ENCODE measurements at places on chromosomes 12 and 14. TPM values are rescaled to one million over a fixed set of nuclear protein-coding genes. Genes with fewer than 3 reads are reported as not detected.
A peak's percentile ranks its signal among the peaks of the same experiment; 100 is the strongest.

DNA sequence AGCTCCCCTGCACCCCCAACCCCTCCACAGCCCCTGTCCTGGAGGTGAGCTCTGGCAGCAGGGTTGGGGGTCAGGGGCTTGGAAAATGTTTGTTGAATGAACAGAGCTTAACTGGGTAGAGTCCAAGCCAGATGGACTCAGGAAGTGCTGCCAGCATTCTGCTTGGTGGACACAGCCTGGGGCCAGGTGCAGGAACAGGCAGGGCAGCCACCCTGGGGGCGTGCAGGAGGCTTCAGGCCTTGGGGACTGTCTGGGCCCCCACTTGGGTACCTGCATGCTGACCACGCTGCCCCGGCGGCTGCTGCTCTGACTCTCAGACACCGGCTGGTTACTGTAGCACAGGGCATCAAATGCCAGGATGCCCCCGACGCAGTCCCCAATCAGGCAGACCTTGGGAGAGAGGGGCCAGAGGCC lies 15.7 kb downstream of the ARL6IP4 start:
- H3K36me3 ChIP-seq = no peaks in the 10 kb centered on the region
- no peak overlapping the region for H3K27ac ChIP-seq
- H3K27me3 ChIP-seq = no peaks in the 10 kb centered on the region

GRCh38 chr12:104638851-104639240 lies 182.1 kb downstream of the CHST11 start:
- H3K27me3 ChIP-seq = peaks cover 38% of the 10 kb centered on the region
- H3K4me3 ChIP-seq = no peak overlapping the region
- peaks cover 2% of the 10 kb centered on the region for H3K4me1 ChIP-seq
- H3K27ac ChIP-seq = no peak overlapping the region
- H3K36me3 ChIP-seq = no peaks in the 10 kb centered on the region

GRCh38 chr12:27769142-27769673 lies 10.8 kb upstream of the KLHL42 start:
- no peaks in the 10 kb centered on the region for H3K27me3 ChIP-seq
- H3K4me1 ChIP-seq = peaks cover 26% of the 10 kb centered on the region
- peak overlapping the region; percentile 10 for H3K27ac ChIP-seq
- H3K36me3 ChIP-seq = no peaks in the 10 kb centered on the region
- no peak overlapping the region for H3K4me3 ChIP-seq

GRCh38 chr12:68835333-68835908 lies 27.4 kb downstream of the MDM2 start:
- H3K27me3 ChIP-seq = no peaks in the 10 kb centered on the region
- H3K27ac ChIP-seq = peak overlapping the region; percentile 68
- no peak for DNase-seq
- peaks cover 35% of the 10 kb centered on the region for H3K36me3 ChIP-seq
- H3K4me3 ChIP-seq = no peak overlapping the region

DNA sequence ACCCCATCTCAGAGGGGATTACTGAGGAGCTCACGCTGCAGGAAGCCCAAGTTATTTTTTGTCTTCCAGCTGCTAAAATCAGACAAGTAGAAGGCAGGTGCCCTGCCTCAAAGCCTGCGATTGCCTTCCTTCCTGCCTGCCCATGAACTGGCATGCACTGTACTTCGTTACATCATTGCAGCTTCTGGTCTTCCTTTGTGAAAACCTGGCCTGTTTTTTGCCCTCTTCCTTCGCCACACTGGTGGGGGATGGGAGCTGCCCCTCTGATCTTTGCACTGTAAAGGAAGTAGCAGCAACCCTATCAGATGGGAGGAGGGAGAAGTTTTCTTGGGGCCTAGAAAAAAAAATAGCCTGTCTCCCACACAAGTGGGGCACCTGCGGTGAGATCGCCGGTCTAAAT lies 1098.7 kb downstream of the BCL11B start:
- H3K4me1 ChIP-seq = no peaks in the 10 kb centered on the region
- H3K36me3 ChIP-seq = no peaks in the 10 kb centered on the region
- no peak overlapping the region for H3K4me3 ChIP-seq
- H3K27me3 ChIP-seq = peaks cover 16% of the 10 kb centered on the region
- no peak overlapping the region for H3K27ac ChIP-seq

IL22 gene
- total RNA-seq = not detected

- H3K4me3 ChIP-seq = peak within 1 kb of the TSS; percentile 89
- no peak for DNase-seq
- H3K27ac ChIP-seq = peak within 1 kb of the TSS; percentile 99
- peaks cover 21% of the 10 kb centered on the region for H3K4me1 ChIP-seq
These were observed at the start of gene PALS1 for GRCh38 chr14:67241411-67242167. TSS of gene PALS1 (plus strand) at chr14:67241435. CDS start at chr14:67279171, 37,736 bp downstream.

LMO3 gene
- total RNA-seq = 0.53 TPM

- no peak for DNase-seq
- H3K27me3 ChIP-seq = no peaks in the 10 kb centered on the region
- H3K4me3 ChIP-seq = no peak overlapping the region
- no peaks in the 10 kb centered on the region for H3K4me1 ChIP-seq
These were observed 50.5 kb downstream of the FAM222A start for GRCh38 chr12:109764123-109764522.

ASCL1 gene
- total RNA-seq = not detected

ANO4 gene
- 4.5 TPM for total RNA-seq

- H3K4me1 ChIP-seq = no peaks in the 10 kb centered on the region
- no peak overlapping the region for H3K27ac ChIP-seq
- H3K4me3 ChIP-seq = no peak overlapping the region
- DNase-seq = no peak
- H3K36me3 ChIP-seq = peaks cover 14% of the 10 kb centered on the region
These were observed 58.8 kb downstream of the TECPR2 start for GRCh38 chr14:102421411-102422057.

FZD10 gene
- 2.4 TPM for total RNA-seq

OR4E1 gene
- total RNA-seq = not detected

DNA sequence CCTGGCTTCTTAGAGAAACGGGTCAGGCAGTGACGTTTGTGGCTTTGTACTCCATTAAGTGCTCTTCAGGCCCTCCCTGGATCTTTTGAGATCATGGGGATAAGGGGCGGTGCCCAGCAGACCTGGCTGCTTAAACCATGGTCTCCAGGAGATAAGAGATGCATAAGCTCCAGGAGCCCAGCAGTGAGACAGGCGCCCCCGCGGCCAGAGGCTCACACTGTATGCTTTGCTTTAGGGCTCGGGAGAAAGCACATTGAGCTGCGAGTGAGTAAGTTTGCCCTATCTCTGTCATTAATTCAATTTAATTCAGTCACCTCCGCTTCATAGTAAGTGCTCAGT lies 359.5 kb downstream of the CACNA1C start:
- DNase-seq = no peak
- H3K4me3 ChIP-seq = no peak overlapping the region
- no peak overlapping the region for H3K27ac ChIP-seq

MSI1 gene
- 27.7 TPM for total RNA-seq

- H3K27me3 ChIP-seq = no peaks in the 10 kb centered on the region
- no peaks in the 10 kb centered on the region for H3K36me3 ChIP-seq
- H3K4me1 ChIP-seq = peaks cover 16% of the 10 kb centered on the region
- H3K4me3 ChIP-seq = peak overlapping the region; percentile 20
- DNase-seq = no peak
These were observed 709 bp downstream of the INHBC start for GRCh38 chr12:57435293-57435692.

DNA sequence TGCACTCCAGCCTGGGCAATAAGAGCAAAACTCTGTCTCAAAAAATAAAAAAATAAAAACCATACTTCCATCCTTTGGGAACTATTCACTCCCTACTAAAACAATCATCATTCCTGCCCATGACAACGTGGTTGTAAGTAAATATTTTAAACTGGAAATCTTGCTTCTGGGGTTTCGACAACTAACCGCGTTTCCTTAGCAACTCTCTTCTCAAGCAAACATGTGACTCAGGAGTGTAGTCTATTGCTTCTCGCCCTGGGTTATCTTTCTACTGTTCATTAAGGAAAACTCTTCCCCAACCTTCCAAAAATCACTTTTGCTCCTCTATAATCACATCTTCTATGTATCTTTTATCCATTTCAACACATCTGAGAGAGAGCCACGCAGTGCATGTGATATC lies 21.8 kb downstream of the APPL2 start:
- peaks cover 42% of the 10 kb centered on the region for H3K36me3 ChIP-seq
- H3K27me3 ChIP-seq = no peaks in the 10 kb centered on the region
- H3K4me3 ChIP-seq = no peak overlapping the region
- H3K4me1 ChIP-seq = no peaks in the 10 kb centered on the region
- no peak overlapping the region for H3K27ac ChIP-seq
- DNase-seq = no peak

- H3K4me3 ChIP-seq = no peak overlapping the region
- no peaks in the 10 kb centered on the region for H3K4me1 ChIP-seq
- no peaks in the 10 kb centered on the region for H3K27me3 ChIP-seq
- H3K27ac ChIP-seq = no peak overlapping the region
These were observed 14.2 kb downstream of the FKBP3 start for GRCh38 chr14:45120096-45120495.

DNA sequence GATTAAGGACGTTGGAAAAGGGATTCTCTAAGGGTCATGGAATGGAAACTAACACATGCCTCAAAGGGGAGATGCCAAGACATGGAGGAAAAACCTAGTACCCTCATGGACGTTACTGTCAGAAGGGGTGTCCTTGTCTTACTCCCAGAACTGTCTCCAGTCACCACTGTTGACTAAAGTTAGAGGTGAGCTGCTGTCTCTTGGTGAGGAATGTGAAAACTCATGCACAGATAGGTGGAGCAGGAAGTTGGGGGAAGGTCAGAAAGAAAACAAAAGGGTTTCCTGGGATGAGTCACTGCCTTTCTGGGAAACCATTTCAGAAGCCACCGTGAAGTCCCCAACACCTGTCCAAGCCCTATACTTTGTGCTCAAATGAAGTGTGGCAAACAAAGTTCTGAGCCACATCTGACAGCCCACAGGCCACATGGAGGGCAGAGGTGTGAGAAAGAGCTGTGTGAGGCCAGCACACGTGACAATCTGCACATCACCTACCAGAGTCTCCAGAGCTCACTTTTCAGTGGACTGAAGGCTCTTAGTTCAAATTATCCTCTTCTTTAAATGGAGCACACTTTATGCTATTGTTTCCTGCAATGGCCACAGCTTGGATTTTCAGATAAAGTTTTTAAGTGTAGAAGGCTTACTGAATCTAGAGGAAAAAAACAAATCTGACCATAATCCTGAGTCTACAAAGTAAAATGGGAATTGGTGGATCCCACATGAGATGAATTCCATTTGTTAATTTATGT lies 92.9 kb upstream of the EGLN3 start:
- H3K27me3 ChIP-seq = peaks cover 1% of the 10 kb centered on the region
- H3K27ac ChIP-seq = no peak overlapping the region
- H3K4me1 ChIP-seq = no peaks in the 10 kb centered on the region
- DNase-seq = no peak
- no peaks in the 10 kb centered on the region for H3K36me3 ChIP-seq
- H3K4me3 ChIP-seq = no peak overlapping the region

DNA sequence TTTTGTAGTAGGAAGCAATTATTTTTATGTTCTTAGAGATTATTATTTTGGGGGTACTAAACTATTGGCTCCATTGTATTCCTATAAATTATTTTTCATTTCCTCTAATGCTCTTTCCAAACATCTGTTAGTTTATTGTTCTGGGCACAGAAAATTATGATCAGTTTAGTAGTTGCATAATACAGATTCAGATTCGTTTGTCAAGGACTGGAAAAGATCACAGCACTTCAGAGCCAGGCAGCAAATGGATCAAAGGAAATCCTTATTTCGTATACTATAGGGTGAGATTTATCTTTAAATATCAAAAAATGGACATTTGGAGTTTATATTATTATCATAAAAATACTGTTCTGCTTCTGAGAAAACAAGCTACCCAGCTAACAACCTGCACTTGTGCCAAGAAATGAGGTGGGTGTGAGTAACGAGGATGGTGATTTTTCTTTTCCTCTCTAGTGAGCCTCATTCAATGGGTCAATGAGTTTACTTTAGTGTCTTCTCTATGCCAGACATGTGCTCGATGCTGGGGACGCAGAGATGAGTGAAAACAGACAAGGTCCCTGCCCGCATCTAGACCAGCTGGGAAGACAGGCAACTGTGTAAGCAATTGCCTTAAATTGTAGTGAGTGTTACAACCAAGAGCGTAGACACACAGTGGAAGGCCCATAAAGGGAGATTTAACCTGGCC lies 208.6 kb upstream of the PLXNC1 start:
- H3K36me3 ChIP-seq = peaks cover 11% of the 10 kb centered on the region
- no peak for DNase-seq
- H3K4me1 ChIP-seq = no peaks in the 10 kb centered on the region
- H3K27me3 ChIP-seq = no peaks in the 10 kb centered on the region

DPPA3 gene
- total RNA-seq = 0.81 TPM

DNA sequence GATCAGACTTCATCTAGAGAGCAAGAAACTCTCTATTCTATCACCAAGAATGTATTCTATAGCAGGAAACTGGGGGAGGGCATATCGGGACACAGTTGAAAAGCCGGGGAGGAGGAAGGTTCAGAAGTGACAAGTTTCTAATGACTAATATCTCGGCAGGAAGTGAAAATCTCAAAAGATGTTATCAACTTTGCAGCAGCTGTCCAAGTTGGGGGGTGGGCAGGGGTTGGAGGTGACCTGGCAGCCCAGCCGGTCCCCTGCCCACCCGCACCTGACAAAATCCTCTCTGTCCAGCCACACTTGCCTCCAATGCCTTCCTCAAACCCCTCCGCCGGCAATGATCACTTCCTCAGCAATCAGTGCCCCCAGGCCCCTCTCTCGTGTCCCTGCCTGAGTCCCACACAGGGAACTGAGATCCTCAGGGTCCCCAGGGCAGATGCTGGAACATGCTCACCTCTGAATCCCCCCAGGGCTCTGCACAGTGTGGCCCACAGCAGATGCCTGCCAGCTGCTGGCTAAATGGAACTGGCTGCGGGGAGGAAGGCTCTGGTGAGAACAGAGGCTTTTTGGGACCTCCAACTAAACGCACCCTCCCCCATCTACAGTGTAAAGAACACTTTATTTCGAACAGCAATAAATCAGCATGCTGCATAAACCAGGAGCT lies 43.9 kb downstream of the CCDC88C start:
- no peak overlapping the region for H3K4me3 ChIP-seq
- peaks cover 55% of the 10 kb centered on the region for H3K27me3 ChIP-seq
- no peak overlapping the region for H3K27ac ChIP-seq
- no peak for DNase-seq
- peaks cover 45% of the 10 kb centered on the region for H3K4me1 ChIP-seq

GRCh38 chr12:112025808-112026375 lies 12.7 kb downstream of the ERP29 start:
- H3K27me3 ChIP-seq = no peaks in the 10 kb centered on the region
- H3K27ac ChIP-seq = peak overlapping the region; percentile 37
- H3K36me3 ChIP-seq = peaks cover 23% of the 10 kb centered on the region
- DNase-seq = no peak
- H3K4me1 ChIP-seq = no peaks in the 10 kb centered on the region
- H3K4me3 ChIP-seq = no peak overlapping the region

GRCh38 chr12:109267361-109267760 lies 41.7 kb downstream of the FOXN4 start:
- H3K4me1 ChIP-seq = no peaks in the 10 kb centered on the region
- no peak overlapping the region for H3K4me3 ChIP-seq
- H3K36me3 ChIP-seq = peaks cover 11% of the 10 kb centered on the region
- no peak overlapping the region for H3K27ac ChIP-seq
- no peak for DNase-seq
- H3K27me3 ChIP-seq = peaks cover 19% of the 10 kb centered on the region

TDRD9 gene
- not detected for total RNA-seq

DNA sequence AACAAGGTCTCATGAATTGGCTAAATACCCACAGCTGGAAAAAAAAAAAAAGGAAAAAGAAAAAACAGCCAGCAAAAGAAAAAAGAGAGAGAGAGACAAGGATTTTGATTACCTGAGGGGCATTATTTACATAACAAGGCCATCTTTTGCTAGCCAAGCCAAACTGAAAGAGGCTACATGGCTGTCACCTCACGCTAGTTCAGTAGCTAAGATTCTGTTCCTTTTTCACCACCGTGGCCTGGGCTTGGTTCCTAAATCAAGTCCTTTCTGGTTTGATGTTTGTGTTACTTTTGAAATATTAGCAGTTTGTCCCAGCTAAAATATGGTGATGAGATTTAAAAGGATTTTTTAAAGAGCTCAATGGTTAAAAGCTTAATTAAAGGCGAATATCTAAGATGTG lies 2.0 kb upstream of the SDS start:
- peaks cover 2% of the 10 kb centered on the region for H3K4me1 ChIP-seq
- no peaks in the 10 kb centered on the region for H3K27me3 ChIP-seq
- no peak overlapping the region for H3K4me3 ChIP-seq
- no peaks in the 10 kb centered on the region for H3K36me3 ChIP-seq
